HT1080 (cell line): ENCODE measurements at places on chromosomes 13 and 19.

- DNase-seq: no peak
Measured at GRCh38 chr19:44850641-44851109, 4.6 kb downstream of the NECTIN2 start.

- no peak for DNase-seq
Measured at GRCh38 chr13:23902975-23903905, 5.9 kb upstream of the C1QTNF9B start.

GRCh38 chr13:97695684-97696083 is 257.8 kb upstream of the IPO5 start:
- DNase-seq: peak; percentile 7

GRCh38 chr19:34351382-34351826 is 13.6 kb upstream of the GPI start:
- peak; percentile 48 for DNase-seq

- no peak for DNase-seq
Measured at GRCh38 chr19:33676999-33677665, 55.4 kb downstream of the CHST8 start.

DNA sequence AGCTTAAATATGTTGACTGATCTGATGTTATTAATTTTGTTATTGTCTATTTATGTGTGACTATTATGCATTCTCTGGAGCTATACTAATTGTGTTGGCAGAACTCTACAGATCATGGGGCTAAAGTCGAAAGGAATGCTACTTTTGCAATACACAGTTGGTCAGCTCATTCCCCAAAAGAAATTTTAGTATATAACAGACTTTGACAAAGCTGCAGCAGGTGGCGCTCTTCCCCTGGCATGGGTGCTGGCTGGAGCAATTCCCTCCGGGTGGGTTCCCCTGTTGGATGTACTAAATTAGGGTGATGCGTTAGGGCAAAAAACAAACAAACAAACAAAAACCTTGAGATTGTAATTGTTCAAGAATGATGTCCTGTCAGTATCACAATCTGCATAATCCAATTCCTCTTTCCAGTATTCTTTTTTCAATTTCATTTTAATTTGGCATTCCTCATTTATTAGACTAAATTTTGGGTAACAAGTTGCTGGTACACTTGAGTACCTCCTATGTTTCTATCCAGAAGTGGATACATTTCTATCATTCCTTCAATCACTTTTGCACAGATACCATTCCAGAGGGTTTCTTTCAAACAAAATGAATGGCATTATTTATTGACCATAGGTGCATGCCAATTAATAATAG is 322.8 kb upstream of the EDNRB start:
- DNase-seq: peak; percentile 50

GRCh38 chr19:2255112-2255845 is 938 bp downstream of the JSRP1 start:
- no peak for DNase-seq

DNA sequence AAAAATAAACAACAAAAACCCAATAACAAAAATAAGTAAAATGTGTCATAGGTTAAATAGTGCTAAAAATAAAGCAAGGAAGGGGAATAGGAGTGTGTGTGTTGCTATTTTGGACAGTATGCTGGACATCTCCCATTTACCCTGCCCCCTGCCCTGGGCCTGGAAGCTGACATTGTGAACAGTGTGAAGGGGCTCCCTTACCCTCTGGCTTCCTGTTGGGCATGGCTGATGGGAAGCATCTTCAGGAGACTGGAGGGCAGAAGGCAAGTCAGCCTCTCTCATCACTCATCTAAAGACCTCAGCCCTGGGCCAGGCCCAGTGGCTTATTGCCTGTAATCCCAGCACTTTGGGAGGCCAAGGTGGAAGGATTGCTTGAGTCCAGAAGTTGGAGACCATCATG is 26.7 kb downstream of the KCTD15 start:
- no peak for DNase-seq

GRCh38 chr19:54921082-54921481 is 15.1 kb downstream of the NCR1 start:
- DNase-seq: no peak

GRCh38 chr13:38981096-38981495 is 9.5 kb downstream of the STOML3 start:
- DNase-seq: no peak

GRCh38 chr13:42064259-42064658 is 15.8 kb downstream of the DGKH start:
- DNase-seq: no peak

GRCh38 chr13:28043224-28043623 is 54.7 kb upstream of the URAD start:
- no peak for DNase-seq

- peak; percentile 68 for DNase-seq
Measured at GRCh38 chr13:24050292-24050711, 110.2 kb upstream of the SPATA13 start.

DNA sequence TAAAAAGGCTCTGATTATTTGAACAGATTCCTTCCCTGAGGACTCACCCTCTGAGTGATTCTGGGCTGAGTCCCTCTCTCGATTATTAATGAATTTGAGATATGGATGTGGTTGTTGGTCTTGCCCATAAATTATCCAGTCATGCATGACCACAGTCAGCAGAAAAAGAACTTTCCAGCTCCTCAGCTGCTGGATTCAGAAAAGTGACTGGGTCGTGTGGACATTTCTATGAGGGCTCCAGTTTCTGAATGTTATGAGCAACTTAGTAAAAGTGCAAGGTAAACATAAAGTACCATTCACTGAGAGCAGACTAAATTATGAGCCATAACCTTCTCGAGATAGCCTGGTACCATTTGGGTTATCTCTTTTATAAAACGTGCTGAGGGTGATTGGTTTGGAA is 100.1 kb upstream of the CLDN10 start:
- DNase-seq: no peak

- peak; percentile 67 for DNase-seq
Measured at GRCh38 chr13:97353927-97354675, 79.9 kb upstream of the RAP2A start.

DNA sequence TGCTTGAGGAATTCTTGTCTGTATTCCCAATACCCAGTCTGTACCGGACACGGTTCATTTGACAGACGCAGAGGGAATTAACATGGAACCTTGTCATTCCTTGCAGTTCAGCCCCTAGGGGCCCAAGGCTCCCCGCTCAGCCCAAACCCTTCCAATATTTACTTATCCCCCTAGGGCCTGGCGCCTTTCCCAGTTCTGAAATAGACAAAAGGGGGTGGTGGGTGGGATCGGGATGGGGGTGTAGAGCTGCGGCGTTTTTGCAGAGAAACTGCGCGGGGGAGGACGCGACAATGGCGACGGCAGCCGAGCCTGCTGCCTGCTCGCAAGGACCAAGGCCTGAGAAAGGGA is 583 bp downstream of the AKAP8L start:
- DNase-seq: no peak

GRCh38 chr13:83618966-83619365 is 263.3 kb downstream of the SLITRK1 start:
- peak; percentile 62 for DNase-seq

GRCh38 chr13:110126391-110126961 is 180.5 kb downstream of the COL4A1 start:
- DNase-seq: peak; percentile 96

- DNase-seq: no peak
Measured at GRCh38 chr13:75225288-75226032, 256.5 kb downstream of the TBC1D4 start.

DNA sequence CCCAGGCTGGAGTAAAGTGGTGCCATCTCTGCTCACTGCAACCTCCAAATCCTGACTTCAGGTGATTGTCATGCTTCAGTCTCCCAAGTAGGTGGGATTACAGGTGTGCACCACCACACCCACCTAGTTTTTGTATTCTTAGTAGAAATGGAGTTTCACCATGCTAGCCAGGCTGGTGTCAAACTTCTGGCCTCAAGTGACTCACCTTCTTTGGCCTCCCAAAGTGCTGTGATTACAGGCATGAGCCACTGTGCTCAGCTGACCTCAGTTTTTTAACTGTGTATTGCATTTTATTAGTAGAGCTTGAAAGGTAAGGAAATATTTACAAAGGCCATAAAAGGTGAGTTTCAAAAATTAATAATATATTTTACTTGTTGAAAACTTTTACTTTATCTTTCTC is 2.3 kb downstream of the ZNF726 start:
- DNase-seq: no peak

- DNase-seq: peak; percentile 73
Measured at GRCh38 chr19:16801600-16802013, 27.6 kb upstream of the SIN3B start.

- peak; percentile 57 for DNase-seq
Measured at GRCh38 chr13:101627556-101627943, 175.1 kb downstream of the ITGBL1 start.

DNA sequence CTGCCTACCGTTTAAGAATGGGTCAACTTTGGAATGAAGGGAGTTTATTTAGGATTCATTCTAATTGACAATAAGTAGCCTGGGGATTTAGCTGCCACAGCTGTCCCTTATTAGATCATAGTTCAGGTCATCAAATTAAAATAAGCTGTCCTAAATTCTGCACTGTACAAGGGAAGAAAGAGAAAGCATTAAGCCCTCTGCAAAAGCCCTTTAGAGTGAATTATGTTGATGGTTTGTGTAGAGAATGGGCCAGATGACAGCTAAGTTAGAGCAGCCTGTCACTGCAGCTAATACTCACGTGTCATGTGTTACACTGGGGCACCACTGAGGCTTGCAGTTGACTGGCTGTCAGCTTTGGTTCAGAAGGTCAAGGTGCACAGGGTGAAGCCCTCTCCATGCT is 737.1 kb upstream of the SLC10A2 start:
- DNase-seq: no peak

DNA sequence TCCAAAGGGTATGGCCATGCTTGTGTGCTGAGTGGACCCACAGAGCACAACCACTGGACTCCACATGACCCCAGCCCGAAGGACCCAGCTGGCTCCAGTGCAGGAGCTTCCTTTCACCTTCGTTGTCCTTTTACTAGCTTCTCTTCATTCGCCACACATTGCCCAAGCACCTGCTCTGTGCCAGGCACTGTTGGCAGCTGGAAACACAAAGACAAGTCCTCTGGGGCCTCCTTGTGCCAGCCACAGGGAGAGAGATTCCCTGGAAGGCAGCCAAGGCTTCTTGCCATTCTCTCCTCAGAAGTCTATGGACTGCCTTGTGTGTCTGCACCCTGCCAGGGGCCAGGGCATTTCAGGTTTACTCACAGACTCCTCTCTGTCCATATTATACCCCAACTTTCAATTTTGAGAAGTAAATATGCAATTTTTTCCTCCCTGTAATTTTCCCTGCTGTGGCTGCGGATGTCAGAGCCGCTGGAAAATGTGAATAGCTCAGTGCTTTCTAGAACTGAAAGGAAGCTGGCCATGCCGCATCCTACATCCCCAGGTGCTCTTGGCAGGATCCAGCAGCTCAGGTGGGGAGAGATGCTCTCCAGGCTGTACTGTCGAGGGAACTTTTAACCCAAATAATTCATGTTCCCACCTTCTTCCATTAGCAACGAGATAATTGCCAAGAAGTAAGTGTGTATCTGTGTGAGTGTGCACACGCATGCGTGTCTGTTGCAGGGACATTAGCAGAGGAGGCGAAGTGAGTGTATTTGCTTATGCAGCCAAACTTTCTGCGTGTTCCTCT is 57.2 kb downstream of the CHST8 start:
- no peak for DNase-seq

- DNase-seq: peak; percentile 98
Measured at GRCh38 chr13:33285420-33286124, at the start of gene STARD13. TSS of gene STARD13 (minus strand) at chr13:33285755. CDS start at chr13:33285638, 117 bp downstream.

- DNase-seq: no peak
Measured at GRCh38 chr13:55682776-55683175, 1457.9 kb upstream of the PRR20A start.

DNA sequence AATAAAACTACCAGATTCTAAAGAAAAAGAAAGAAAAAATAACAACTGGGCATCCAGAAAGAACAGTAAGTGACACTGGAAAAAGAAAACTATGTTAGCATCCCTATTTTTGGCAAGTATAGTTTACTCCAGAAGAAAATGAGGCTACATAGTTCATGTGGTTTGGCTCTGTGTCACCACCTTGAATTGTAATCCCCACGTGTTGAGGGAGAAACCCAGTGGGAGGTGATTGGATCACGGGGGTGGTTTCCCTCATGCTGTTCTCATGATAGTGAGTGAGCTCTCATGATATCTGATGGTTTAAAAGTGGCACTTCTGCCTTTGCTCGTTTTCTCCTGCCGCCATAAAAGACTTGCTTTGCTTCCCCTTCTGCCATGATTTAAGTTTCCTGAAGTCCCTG is 76.9 kb downstream of the ITGBL1 start:
- peak; percentile 68 for DNase-seq

DNA sequence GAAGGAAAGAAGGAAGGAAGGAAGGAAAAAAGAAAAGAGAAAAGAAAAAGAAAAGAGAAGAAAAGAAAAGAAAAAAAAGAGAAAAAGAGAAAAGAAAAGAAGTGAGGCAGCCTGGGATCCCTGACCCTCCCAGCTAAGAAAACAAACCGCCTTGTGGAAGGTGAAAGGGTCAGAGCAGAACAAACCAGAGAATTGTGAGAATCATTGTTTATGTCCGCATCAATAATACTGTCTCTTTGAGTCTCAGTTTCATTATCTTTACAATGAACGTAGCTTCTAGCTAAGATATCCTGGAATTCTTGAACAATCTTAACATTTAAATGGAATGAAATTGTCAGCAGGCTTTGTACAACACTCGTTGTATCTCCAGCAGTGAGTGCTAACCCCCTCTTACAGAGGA is 66.4 kb upstream of the SERP2 start:
- DNase-seq: peak; percentile 16

GRCh38 chr19:51551673-51552432 is 19.2 kb upstream of the ZNF175 start:
- DNase-seq: no peak

- no peak for DNase-seq
Measured at GRCh38 chr13:97214921-97215320, 7.2 kb upstream of the MBNL2 start.

DNA sequence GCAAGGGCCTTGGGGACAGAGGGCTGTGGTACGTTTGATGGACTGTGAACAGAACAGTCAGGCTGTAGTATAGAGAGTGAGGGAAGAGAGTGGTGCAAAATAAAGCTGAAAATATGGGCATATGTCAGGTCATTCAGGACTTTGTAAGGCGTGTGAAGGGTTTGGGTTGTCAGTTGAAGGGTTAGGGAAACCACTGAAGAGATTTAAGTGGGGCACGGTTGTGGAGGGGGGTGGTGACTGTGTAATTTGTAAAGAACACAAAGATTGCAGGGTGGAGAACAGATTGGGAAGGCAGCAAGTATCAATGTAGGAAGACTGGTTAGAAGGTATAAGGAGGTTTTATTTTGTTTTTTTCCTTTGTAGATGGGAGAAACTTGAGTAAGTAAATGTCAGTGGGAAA is 349.8 kb downstream of the DLEU7 start:
- DNase-seq: no peak

DNA sequence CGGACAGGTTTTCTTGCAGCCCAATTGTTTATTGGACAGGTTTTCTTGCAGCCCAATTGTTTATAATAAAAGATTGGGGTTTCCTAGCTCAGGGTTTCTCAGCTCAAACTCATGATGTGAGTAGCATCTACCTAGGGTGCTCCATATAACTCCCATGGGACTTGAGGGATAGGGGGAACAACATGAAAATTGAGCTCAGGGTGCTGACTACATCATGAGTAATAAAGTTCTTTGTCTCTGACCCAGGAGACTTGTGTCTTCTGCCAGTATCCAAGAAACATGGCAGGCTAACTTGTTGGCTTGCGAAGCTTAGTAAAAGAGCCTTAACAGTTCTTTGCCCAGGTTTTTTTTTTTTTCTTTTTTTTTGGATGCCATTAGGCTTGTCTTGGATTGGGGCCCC is 59.2 kb upstream of the MYCBP2 start:
- DNase-seq: peak; percentile 44
